ENCODE measurements at places on chromosomes 11 and 22.

- no peak for DNase-seq
These were observed 699.1 kb downstream of the FAM181B start for GRCh38 chr11:82034527-82034926.

DNA sequence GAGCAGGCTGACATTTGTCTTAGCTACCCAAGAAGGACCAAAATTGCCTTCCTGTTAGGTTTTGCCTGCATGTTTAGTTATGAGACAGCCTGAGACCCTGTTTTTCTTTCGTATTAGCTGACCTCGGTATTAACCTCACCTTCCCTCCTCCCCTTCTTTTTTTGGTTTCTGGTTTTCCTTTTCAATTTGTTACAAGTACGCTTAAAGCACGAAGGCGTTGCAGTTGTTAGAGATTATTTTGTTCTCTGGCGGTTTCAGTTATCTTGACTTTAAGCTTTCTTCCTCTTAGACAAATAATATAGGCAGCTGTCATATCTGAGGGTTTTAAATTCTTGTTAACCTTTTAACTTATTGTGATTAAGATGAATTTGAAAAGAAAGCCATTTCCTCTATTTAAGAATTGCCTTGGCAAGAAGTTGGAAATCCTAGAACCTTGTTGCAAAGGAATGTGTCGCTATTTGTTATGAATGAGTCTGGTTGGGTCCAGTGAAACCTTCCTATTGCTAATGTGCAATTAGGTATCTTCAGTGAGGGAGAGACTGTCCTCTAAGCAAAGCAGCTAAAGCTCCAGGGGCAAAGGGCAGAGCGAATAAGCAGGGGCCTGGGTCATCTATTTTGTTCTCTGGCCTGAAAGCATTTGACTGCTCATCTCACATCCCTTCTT, 45.7 kb downstream of the PACS1 start:
- DNase-seq = no peak

- DNase-seq = no peak
These were observed 897 bp downstream of the MAP6 start for GRCh38 chr11:75667831-75668450.

- no peak for DNase-seq
These were observed 140.0 kb downstream of the SWAP70 start for GRCh38 chr11:9803685-9804418.

DNA sequence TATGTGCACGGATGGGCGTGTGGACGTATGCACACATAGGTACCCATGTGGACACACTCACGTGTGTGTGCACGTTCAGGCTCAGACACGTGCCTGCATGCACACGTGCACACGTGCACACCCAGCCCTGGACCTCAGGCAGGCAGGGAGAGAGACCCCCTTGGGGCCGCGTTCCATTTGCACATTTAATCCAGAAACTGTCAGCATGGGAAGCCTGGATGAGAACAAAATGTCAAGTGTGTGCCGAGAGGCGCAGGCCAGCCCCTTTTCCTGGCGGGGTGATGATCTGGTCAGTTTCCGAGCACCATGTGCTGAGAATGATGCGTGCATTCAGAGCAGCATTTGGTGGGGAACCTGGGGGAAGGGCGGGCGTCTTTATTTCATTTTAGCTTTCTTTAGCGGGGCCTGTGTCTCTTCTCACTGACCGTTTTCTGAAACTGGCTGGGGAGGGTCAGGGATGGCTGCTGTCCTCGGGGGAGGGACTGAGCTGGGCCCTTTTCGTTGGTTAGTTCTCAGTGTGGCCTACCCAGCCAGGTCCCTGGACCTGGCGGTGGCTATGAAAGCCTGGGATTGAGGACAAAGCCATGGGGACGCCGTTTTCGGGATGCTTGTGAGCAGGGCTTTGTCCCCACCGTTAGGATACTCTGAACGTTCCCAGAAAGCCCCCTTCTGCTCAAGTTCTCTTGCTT, 96.3 kb downstream of the KCNQ1 start:
- DNase-seq = no peak

DNA sequence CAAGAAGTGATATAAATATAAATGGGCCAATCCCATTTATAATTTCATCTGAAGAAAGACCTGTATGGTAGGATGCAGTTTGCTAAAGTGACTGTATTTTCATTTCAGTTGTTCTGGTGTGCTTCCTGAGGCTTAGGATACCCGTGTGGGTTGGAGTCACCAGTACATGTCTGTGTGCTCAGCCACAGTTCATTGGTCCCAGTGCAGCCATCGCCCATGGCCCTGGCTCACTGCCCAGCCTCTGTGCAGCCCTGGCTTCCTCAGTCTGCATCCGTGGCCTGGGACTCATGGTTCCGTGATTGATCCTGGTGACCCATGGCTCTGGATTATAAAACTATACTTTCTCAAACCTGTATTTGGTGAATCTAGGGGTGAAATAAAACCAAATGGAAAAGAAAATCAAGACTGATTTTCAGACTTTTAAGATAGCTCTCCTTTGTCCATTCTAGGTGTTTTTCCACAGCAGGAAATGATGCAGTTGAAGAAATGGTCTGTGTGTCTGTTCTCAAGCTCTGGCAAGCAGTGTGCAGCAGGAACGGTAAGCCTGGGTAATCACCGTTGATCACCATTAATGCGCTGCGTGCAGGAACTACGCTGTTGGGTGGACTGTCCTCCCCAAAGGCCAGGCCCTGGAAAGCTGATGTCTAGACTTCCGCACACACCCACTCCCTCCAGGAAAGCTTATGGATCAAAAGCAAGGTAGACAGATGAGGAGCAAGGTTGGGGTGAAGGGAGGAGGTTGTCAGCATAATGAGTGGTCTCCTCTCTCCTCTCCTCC, 27.2 kb downstream of the TTC12 start:
- no peak for DNase-seq

DNA sequence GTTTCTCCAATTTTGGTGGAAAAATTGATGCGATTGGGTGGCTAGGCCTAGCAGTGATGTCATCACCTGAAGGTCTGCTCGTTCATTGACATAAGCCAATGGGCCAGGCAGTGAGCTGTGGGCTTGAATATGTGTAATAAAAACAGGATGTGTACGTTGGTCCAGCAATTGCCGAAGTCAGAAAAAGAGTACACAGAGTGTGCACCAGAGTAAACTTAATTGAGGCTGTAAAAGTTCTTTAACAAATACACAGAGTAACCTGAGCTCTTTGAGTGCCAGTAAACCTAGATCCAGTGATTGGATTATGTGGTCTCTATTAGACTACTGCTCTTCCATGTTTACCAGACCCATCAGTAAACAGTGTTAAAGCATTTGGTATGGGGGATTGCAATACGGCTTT, 13.0 kb upstream of the GLYATL1 start:
- DNase-seq = no peak

- no peak for DNase-seq
These were observed 253.8 kb upstream of the CADM1 start for GRCh38 chr11:115758011-115758410.

DNA sequence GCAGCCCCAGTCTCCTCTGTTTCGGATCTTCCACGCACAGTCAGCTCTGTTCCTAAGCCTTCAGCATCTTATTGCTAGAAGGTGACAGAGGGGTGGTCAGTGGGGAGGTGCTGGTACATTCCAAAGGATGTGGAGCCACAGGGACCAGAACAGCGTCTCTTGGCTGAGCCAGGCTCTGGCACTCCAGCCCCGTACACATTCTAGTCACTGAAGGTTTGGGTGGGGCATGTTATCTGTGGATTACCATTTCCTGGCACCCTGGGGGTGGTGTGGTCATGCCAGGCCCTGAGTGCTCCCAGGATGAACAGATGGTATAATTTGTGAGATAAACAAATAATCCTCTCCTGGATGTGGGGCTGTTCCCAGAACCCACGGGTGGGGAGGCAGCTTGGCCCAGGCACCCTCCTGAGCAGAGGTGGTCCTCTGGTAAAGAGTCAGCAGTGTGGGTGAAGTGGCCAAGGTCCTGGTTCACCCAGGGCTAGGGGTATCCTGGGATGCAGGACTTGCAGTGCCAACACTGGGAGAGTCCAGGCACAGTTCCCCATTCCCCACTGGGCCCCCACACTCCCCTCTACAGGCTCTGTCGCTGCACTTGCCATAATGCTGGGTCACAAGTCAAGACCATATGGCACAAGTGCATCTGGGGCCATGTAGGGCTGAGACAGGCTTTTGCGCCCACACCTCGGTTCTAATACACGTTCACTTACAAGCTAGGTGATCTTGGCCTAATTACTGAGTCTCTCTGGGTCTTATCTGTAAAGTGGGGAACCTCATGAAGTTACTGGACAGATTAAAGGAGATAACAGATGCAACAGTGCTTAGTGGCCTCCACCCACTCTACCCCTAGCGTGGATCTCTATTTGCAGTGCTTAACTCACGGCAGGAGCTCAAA, 33.0 kb downstream of the DKK3 start:
- DNase-seq = no peak

GRCh38 chr11:74000307-74001133, 8.4 kb downstream of the UCP3 start:
- no peak for DNase-seq

- DNase-seq = no peak
These were observed 21.3 kb downstream of the TRMU start for GRCh38 chr22:46356496-46357480.

GRCh38 chr11:12888525-12889158, 120.5 kb upstream of the RASSF10 start:
- peak; percentile 27 for DNase-seq

GRCh38 chr22:35375526-35375925, 5.4 kb upstream of the HMOX1 start:
- no peak for DNase-seq

DNA sequence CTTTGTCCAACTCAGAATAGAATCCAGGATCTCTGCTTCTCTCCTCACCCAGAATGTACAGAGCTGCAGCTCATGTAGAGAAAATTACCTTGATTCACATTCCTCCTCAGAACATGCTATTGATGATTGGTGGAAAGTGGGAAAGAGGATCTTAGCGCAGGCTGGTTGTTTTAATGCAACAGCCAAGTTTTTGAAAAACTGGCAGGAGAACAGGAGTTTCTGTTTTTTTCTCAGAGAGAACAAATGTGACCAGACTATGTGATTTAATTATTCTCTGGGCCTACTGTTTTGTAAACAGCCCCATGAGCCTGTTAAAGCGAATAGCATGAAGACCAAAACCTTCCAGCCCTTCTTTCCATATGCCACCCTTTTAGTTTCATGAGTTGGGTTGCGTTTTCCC, 19.1 kb upstream of the IL18BP start:
- DNase-seq = no peak

- DNase-seq = no peak
These were observed 45.3 kb downstream of the PC start for GRCh38 chr11:66912911-66913310.

- no peak for DNase-seq
These were observed 1.0 kb downstream of the PIDD1 start for GRCh38 chr11:803770-804598.

- DNase-seq = no peak
These were observed 22.9 kb upstream of the JAM3 start for GRCh38 chr11:134045799-134046635.

GRCh38 chr22:26642465-26643417, 14.6 kb upstream of the MIAT start:
- DNase-seq = peak; percentile 48

DNA sequence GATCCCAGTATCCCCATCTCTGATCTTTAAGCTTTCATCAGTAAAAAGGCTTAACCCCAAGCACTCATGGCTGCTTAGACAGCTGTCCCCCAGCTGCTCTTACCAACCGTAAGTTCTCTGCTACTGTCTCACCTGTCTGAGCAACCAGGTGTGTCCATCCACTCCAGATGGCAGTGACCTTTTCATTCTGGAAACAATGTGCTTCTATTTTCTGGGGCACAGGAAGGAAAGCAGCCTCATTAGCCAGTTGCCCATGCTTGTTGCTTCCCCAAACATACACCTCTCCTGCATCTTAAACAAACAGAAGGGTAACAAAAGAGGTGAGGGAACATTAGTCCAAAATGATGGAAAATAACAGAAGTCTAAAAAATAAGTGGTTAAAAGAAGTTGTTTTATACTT, 24.4 kb downstream of the SERGEF start:
- DNase-seq = no peak

DNA sequence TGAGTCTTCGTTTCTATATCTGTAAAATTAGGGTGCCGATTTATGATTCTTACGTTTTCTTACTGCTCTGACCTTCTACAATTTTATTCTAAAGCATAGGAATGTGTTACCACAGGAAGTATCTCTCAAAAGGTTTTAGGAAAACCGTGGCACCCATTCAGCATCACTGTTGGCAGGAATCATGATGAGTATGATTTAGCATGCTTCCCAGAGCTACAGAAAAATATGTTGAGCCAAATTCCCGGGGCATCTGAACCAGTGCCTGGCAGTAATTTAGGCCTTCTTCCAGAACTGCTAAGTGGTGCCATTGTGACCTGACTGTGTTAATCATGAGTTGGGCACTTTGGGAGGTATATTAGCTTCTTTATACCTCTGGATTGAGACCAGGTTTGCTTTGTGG, 605.0 kb upstream of the RAG2 start:
- no peak for DNase-seq

DNA sequence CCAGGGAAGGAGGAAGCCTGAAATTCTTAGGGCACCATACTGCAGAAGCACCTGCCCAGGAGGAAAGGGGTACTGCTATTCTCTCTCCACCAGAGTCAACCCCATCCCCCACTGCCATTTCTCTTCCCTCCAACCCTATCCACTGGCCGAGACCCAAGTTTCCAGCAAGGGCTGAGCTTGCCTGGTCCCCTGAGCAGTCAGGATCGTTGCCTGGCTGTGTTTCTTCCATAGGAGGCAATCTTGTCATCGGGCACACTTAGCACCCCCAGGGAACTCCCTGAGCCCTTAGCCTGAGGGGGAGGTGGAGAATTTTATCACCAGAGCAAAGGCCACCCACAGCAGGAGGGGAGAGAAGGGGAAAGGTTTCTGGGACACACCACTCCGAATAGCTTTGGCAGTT, 115.8 kb upstream of the NECTIN1 start:
- no peak for DNase-seq

DNA sequence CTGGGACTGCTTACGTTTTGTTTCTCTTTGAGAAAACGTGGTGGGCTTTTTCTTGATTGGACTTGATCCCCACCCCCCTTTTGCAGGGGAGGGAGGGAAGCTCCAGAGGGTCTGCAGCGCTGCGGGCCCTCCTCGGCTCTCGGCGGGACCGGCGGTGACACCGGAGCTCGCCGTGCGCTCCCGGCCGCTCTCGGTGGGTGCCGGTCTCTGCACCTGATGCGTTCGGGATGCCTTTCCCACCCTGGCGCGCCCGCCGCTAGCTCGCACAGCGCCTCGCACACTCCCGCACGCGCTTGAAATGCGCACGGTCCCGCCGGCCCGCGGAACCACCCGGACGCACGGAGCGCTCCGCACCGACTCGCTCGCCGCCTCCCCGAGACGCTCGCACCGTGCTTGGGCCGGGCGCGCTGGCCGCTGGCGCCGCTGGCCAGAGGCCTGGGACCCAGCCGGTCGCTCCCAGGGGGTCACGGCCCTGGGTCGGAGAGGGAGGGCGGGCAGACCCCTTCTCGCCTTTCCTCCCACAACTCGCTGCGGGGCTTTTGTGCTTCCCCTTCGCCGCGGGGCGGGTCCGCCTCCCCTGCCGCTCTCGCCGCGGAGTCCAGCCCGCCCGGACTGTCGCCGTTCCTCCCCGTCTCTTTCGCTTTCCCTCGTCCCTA, 1.0 kb downstream of the ZBTB16 start:
- no peak for DNase-seq

- DNase-seq = no peak
These were observed 80.7 kb upstream of the PPARA start for GRCh38 chr22:46069521-46070214.
